ENCODE measurements at places on chromosomes 16 and 17.

- peak; percentile 50 for DNase-seq
Measured at GRCh38 chr17:29591146-29591736, 1.7 kb upstream of the ANKRD13B start.

DNA sequence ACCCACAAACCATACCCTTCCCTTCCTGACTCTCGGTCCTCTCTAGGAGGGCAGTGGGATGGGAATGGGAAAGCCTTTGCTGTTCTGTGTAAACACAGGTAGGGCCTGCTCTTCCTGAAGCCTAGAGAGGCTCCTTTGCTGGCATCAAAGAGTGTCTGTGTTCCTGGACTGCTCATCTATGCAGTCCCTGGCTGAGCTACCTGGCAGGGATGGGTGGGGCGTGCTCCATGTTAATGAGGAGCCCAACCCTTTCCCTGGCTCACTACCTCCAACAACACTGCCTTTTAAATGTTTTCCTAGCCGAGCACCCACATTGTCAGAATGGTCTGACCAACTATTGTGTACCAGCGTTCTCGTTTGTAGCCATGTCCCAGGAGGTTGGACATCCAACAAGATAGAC, 26.6 kb upstream of the NAGLU start:
- no peak for DNase-seq

DNA sequence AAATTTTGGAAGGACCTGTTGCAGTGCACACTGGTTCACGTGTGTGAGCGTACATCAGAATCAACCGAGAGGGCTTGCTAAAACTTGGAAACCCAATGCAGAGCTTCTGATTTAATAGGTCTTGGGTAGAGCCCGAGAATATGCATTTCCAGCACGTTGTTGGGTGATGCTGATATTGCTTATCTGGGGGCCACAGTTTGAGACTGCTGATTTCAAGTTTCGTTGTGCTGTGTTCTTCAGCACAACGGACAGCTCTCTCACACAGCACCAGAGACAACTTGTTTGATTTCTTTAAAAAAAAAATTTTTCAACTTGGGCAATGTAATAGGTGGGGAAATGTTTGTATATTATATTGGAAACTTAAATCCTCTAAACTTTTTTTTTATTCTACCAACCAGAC, 9.4 kb downstream of the OR4D2 start:
- DNase-seq: no peak

GRCh38 chr16:24771132-24771778, 41.8 kb downstream of the TNRC6A start:
- DNase-seq: no peak

DNA sequence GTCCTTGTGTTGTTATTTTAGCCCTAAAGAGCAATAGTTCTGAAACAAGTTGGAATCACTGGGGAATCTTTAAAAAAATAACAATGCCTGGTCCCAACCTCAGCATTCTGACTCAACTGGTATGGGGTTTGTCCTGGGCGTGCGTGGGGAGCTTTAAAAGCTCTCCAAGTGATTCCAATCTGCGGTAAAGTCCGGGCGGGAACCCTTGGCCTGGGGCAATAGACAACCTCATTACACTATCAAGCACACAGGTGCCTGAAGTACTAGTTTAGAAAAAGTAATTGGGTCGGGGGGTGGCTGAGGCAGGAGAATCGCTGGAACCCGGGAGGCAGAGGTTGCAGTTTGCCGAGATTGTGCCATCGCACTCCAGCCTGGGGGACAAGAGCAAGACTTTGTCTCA, 4.4 kb downstream of the STX8 start:
- DNase-seq: no peak

DNA sequence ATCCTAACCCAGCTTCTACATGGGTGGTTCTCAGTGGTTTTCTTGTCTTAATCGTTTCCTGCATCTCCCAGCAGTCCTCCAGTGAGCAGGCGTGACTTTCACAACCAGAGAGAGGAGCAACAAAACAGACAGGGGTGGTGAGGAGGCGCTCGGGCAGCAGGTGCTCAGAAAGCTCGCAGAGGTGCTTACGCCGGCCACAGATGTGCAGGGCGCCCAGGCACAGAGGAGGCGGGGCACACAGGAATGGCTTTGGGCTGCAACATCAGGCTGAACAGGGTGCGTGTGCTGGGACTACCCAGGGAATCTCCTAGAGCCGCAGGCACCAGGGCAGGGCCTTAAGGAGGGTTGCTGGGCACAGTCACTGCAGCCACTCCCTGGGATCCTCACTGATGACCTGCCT, 32.6 kb downstream of the KLHDC4 start:
- no peak for DNase-seq

- peak; percentile 94 for DNase-seq
Measured at GRCh38 chr16:11619327-11619851, 32.7 kb upstream of the LITAF start.

DNA sequence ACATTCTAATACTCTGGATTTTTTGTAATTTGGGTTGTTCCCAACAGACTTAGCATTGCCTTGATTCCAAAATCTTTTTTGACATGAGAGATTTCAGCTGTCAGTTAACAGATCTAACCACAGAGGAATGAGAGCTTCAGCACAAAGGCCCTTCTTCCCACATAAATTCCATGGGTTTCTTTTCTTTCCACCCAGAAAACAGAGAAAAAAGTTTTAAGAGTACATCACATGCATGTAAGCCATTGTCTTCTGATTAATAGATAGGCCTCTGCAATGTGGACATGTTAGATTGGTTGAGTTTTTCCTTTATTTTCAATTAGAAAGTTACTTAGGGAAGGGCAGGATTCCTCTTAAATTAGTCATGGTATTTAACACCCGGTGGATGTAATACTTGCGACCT, 939 bp downstream of the MYH8 start:
- no peak for DNase-seq

DNA sequence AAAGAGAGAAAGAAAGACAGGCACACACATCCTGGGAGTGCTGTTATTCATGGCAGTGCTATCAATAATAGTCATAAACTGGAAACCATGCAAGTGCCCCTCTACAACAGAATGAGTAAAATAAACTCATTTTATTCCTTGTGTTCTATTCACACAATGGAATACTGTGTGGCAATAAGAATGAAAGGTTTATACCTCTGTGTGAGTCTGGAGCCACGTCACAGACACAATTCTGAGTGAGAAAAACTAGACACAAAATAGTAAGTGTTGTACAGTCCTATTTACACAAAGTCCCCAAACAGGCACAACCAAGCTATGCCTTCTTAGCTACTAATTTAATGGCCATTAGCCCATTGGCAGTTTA, 429.7 kb downstream of the SLC39A11 start:
- DNase-seq: no peak

DNA sequence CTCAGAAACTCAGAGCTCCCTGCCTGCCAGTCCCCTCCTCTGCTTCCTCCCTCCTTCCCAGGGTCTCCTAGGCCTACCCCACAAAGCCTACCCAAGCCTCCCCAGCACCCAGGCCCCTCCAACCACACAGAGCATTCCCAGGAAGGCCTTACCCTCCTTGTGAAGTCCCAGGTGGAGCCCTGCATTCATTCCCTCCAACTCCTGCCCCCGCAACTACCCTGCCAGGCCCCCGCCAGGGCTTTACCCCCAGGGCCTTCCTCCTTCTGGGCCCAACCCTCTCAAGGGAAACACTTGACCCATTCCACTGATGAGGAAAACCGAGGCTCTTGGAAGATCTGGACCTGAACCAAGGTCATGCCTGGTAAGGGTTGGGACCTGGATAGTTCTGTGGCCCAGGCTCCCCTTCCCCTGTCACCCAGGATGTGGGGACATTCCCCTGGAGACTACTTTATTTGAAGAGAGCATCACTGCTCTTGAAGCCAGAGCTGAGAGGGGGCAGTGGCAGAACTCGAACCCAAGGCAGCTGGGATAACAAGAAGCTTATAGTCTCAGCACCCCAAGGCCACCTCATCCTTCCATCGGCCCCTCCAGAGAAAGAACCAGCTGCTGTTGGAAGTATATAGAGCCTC, 12.5 kb downstream of the PLLP start:
- no peak for DNase-seq

- DNase-seq: no peak
Measured at GRCh38 chr16:3583303-3584038, 6.3 kb upstream of the NLRC3 start.

DNA sequence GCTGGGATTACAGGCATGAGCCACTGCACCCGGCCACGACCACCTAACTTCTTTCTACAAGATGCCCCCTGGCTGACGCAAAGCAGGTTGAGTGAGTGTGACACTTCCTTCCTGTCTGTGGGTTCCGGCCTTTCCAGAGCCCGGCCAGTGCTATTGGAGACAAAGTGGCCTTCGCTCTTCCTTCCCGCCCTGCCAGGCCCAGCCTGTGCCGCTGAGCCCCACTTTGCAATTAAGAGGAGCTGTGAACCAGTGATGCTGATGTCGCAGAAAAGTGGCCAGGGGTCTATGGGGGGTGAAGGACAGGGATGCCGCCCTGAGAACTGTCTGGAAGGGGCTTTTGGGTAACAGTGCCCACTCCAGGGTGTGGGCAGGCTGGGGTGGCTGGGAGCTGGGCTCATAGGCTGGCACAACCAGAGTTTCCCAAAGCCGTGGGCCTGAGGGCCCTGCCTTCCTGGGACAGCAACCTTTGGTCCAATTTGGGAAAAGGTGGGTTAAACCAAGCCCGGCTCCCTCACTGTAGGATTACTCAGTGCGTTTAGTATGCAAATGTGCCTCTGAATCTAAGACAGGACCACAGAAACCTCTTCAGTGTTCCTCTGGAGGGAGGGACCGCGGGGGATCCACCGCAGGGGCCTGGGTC, 174.9 kb downstream of the SEC14L1 start:
- peak; percentile 46 for DNase-seq

- DNase-seq: no peak
Measured at GRCh38 chr16:89623511-89624261, 10.2 kb downstream of the DPEP1 start.

- DNase-seq: no peak
Measured at GRCh38 chr17:75561927-75562603, 25.5 kb upstream of the MYO15B start.

- no peak for DNase-seq
Measured at GRCh38 chr17:41403404-41404023, 6.1 kb upstream of the KRT31 start.
